ENCODE measurements at places on chromosomes 7 and 10.

DNA sequence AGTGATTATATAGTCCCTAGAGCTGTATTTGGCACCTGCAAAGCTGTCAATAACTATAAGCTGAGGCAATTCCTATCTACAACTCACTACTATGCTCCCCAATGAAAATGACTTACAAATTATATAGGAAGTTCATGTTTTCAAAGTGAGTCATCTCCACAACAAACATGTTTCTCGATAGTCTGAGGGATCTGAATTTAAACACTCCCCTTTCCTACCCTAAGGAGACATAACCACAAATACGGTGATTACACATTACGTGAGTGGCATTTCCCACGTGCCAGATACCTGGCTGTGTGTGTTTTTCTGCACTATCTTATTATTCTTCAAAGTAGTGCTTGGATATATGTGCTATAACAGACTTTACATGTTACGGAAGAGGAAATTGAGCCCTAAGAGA lies 122.5 kb upstream of the C1QL3 start:
- no peak for DNase-seq

DNA sequence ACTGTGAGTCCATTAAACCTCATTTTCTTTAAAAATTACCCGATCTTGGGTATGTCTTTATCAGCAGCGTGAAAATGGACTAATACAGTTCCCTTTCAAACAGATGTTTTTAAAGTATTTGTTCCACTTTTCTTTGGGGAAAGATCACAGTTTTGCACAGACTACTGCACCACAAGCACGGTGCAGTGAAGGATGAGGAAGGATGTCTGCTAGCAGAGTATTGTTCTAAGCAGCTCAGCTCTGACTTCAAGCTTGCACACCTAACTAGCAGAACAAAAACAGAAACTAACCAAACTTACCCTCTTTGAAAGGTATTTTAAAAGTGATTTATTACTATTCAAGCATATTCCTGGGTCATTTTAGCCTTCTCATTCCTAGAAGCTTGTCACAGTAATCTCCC lies 20.0 kb downstream of the THNSL1 start:
- DNase-seq, result no peak

- no peak for DNase-seq
These were observed 701.4 kb upstream of the COBL start for GRCh38 chr7:52017802-52018679.

DNA sequence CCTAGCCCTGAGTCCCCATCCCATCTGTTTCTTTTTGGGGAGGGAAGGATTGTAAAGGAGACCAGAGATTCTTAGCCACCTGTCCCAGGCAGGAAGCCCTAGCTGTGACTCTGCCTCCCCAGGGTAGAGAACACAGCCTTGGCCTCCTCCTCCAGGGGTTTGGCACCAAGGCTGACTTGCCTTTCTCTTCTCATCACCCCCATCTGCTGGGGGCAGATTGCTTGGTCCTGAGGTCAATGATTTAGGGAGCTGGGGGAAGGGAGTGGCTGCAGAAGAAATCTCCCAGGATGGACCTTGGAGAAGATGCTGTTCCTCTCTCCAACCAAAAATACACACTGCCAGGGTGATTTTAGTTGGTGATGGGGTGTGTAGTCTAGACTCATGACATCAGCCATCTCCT lies 2.6 kb upstream of the MNX1 start:
- DNase-seq, result no peak

- DNase-seq, result no peak
These were observed 10.0 kb downstream of the ST8SIA6 start for GRCh38 chr10:17444388-17444714.

- DNase-seq, result no peak
These were observed 133.4 kb upstream of the TCERG1L start for GRCh38 chr10:131444862-131445461.

DNA sequence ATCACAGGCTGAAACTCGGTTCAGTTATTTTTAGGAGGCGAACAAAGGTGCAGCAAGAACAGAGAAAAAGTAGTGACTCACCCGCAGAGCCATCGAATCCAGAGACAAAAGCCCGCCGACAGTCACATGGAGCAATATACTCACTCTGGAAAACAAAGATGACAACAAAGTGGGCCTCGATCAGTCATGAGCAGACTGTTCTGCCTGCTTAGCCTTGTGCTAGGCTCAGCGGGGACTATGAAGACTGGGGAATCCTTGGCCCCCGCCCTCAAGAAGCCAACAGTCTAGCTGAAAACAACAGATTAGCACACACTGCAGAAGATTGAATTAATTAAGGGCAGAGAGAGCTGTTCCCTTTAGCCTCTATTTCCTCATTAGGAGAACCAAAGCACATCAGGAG lies 30.4 kb downstream of the XPNPEP1 start:
- no peak for DNase-seq

DNA sequence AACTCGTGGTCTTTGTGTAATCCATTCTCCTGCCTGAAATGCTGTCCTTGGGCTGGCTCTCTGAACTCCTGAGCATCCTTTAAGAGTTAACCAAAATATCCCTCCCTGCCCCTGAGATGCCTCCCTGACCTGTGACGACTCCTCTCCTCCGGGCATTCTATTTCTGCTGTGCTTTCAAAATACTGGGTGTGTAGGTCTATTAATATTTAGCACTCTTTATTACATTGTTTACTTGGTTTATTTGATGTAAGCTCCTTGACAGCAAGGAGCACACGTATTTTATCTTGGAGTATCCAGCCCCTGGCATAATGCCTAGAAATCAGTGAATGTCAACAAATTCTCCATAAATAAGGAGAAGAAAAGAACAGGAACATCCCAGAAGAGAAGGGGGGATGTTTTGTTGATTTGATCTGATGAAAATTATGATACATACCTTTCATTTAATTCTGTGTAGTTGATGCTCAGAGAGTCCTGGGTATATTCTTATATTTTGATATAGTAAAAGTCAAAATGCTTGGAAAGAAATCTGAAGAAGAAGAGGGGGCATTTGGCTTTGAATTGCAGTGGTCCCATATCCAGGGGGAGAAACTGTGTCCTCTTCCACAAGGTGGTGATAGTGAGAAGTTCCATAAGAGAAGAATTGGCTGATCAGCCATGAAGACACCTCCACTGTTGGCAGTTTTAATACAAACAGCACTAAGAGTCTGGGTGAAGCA lies 107.7 kb upstream of the MPP7 start:
- DNase-seq, result no peak

DNA sequence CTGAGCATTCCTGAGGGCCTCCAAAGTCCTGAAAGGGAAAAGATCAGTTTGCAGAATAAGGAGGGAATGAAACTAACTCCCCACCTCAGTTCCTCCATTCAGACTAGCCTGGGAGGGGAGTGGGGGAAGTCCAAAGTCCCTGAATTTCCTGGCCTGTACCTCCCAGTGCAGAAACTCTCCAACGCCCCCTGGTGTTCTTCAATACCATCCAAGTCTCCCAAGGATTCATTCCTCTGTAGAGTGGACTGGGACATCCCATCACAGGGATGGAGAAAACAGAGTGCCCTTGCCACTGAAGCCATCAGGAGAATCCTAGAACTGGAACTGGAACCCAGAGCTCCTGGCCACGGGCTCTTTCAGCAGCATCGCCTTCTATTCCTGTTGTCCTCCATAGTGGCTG lies 1.6 kb upstream of the COL13A1 start:
- DNase-seq, result no peak

DNA sequence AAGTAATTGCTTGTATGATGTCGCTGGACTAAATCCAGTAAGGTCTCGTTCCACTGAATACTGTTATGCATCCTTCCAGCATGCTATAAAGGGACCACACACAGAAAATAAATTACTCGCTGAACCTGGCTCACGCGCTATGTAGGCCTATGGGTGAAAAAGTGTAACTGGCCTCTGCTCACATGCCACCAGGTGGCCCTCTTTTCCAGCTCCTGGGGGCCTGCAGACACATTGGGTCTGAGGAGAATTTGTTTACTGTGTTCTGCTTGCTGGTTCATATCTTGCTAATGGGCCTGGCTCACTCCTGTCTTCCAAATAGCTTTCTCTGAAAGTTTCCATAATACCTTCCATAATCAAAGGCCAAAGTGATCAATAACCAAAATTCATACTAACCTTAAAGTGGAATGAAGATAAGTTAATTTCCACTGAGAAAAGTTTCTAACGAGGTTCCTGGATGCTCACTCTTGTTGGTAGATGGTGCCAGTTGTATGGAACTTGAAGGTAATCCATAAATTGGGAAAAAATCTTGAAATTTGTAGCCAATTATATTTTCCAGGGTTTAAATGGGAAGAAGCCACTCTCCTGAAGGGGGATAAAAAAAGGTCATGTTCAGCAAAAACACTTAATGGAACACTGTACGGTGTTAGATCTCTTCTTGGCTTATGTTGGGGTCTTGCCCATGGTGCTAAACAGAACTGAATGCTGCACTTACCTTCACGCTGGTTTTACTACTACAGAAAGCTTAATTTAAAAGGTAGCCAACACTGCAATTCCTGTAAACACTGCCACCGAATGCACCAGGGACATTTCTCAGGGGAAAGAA lies 27.0 kb upstream of the ZPBP start:
- DNase-seq, result no peak

DNA sequence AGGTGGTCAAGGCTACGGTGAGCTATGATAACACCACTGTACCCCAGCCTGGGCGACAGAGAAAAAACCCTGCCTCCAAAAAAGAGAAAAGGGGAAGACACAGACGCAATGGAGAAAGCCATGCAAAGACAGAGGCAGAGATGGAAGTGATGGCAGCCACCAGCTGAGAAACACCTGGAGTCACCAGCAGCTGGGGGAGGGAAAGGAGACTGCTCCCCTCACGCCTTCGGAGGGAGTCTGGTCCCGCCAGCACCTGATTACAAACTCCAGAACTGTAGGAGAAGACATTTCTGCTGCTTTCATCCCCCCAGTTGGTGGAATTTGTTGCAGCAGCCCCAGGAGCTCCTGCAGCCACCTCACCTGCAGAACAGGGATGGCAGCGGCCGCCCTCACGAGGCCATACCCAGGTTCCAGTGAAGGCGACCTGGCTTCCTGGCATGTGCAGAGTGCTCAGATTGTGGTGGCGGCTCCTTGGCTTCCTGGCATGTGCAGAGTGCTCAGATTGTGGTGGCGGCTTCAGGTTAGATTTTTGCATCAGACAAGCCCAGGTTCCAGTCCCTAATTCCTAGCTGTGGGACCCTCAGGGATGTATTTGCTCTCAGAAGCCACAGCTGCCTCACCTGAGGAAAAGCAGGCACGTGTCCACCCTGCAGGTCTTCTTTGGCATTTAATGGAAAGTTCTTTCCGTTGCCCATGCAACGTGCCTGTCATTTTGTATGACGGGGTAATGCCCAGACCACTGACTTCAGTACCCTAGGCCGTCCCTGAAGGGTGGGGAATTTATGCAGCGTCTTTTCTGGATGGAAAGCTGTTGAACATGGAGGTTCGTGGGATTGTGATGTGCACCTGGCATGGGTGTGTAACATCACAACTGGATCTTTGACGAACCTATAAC lies 182.9 kb downstream of the EBF3 start:
- DNase-seq, result peak; percentile 17

- DNase-seq, result no peak
These were observed 40.5 kb downstream of the ITIH5 start for GRCh38 chr10:7626283-7626682.

GRCh38 chr7:13829914-13830900 lies 159.3 kb downstream of the ETV1 start:
- no peak for DNase-seq

DNA sequence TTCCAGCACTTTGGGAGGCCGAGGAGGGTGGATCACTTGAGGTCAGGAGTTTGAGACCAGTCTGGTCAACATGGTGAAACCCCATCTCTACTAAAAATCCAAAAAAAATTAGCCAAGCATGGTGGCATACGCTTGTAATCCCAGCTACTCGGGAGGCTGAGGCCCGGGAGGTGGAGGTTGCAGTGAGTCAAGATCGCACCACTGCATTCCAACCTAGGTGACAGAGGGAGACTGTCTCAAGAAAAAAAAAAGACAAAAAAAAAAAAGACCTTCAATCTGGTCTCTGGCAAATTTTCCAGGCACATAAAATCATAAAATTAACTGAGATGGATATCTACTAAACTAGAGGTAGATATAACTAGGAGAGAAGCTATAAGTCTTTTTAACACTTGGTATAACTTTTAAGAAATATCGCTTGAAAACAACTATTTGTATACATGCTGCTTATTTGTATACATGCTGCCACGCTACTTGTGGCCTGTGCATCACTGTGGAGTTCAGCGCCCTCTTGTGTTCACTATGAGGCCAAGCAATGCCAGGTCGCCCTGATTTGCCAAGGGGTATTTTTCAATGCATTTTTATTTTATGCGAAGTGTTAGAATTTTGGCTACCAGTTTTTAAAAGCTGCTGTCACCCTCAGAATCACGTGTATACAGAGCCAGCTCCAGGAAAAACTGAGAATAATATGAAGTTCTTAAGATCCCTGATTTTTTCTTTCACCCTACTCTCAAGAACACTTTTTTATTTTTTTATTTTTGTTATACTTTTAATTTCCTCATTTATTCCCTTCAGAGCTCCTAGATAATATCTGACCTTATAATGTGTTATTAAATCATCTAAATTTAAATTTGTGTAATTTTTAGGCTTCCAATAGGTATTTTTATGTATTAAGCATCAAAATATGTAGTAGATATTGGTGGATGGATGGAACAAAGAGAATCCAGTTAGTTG lies 26.7 kb downstream of the CYCS start:
- DNase-seq, result peak; percentile 68

DNA sequence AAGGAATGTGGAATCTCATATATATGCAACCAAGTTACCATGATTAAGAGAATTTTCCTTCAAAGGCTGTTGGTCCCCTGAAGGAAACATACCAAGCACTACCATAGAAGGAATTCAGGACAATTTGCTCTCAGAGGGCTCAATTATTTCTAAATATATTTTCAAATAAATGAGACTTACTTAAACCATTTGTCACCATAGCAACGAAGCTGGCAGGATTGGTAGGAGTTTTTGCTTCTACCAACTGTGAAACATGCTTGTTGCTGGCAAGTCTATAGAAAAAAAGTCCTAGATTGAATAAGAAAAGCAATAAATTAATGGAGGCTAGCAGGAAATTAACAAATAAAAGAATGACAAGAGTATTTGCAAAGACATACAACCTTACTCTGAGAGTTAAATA lies 156.9 kb upstream of the NPSR1 start:
- DNase-seq, result no peak

GRCh38 chr7:125661006-125661405 lies 731.4 kb upstream of the POT1 start:
- DNase-seq, result no peak

Measured in activated CD8-positive, alpha-beta memory T cell treated with anti-CD3 and anti-CD28 coated beads, Interleukin-2, amount 50 U/mL, for 48 hours (primary cell).